Naive thymus-derived CD8-positive, alpha-beta T cell (primary cell): ENCODE measurements at places on chromosomes 7 and 10.

- DNase-seq: no peak
Measured at GRCh38 chr7:43113622-43114457, 1.4 kb downstream of the HECW1 start.

GRCh38 chr10:110817614-110818013 is 54.1 kb upstream of the PDCD4 start:
- DNase-seq: no peak

- no peak for DNase-seq
Measured at GRCh38 chr7:27693794-27694193, 31.1 kb upstream of the HIBADH start.

GRCh38 chr7:101377189-101377736 is 14.6 kb downstream of the COL26A1 start:
- DNase-seq: no peak

DNA sequence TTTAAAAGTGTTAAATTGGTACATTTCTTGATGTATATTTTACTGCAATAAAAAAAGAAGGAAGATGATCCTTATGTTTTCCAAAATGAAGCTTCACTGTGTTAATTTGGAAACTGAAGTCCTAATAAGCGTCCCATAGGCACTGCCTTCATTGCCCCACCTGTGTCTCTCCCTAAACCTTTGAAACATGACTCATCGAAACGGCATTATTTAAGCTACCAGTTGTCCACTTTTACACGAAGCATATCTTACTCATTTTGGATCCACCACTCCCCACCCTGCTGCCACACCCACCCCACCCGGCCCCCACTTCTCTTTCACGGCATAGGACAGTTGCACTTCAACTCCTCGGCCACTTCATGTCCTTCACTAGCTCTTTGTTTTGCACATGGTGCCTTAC is 85.5 kb downstream of the KIAA1549 start:
- no peak for DNase-seq

DNA sequence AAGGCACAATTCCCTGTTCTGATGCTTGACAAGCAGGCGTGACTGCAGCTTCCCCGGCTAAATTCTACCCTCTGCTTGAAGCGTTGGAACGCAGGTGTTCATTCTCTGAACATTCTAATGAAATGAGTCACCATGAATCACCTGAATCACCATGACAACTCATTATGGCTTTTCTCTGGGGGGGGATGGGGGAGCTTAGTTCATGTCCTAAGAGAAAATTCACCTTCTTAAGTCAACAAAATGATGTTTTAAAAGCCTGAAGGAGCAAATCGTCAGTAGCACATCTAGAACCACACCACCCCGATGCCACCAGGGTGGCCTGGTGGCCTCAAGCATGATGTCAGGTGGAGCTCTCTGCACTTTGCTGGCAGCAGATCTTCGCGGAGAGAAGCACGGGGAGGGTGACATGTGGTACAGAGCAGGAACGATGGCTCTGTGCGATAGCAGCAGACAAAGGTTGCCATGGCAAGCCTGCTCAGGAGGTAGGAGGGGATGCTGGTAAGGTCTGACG is 33.7 kb downstream of the DDC start:
- DNase-seq: no peak

GRCh38 chr7:155577509-155577905 is 31.1 kb upstream of the CNPY1 start:
- DNase-seq: no peak

DNA sequence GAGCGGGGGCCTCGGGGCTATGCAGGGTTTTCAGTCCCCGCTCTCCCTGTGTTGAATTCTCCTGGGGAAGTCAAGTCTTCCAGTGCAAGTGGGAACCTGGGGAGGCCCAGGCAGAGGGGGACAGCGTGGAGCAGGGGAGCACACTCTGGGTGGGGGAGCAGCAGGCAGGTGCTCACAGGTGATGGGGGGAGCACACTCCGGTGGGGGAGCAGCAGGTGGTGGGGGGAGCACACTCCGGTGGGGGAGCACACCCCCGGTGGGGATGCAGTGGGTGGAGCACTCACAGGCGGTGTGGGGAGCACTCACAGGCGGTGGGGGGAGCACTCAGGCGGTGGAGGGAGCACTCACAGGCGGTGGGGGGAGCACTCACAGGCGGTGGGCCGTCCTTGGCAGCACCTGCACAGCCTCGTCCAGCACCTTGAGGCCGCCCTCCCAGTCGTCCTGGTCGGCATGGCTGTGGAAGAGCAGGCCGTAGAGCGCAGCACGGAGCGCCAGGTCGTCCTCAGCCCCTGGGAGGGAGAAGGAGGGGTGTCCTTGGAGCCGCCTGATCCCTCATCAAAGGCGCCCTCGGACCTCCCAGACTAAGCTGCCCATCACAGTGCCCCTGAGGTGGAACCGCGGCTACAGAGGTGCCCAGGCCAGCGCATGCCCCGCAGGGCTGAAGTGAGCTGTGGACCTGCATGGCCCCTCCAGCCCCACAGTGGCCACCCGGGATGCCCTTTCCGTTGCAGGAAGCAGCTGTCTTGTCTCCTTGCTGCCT is 56.7 kb downstream of the CFAP46 start:
- no peak for DNase-seq
